ENCODE measurements at places on chromosomes 7 and 10.

DNA sequence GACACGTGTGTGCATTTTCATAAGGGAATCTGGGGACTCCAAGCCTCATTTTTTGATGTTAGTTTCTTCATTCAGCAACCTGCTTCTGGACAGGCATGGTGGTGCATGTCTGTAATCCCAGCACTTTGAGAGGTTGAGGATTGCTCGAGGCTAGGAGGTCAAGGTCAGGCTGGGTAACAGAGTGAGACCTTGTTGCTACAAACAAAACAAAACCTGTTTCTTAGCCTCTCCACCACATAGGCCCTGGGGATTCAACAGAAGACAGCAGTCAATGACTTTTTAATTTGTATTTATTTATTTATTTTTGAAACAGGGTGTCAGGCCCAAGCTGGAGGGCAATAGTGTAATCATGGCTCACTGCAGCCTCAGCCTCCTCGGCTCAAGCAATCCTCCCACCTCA is 6.9 kb upstream of the CYTH3 start:
- no peak for DNase-seq

DNA sequence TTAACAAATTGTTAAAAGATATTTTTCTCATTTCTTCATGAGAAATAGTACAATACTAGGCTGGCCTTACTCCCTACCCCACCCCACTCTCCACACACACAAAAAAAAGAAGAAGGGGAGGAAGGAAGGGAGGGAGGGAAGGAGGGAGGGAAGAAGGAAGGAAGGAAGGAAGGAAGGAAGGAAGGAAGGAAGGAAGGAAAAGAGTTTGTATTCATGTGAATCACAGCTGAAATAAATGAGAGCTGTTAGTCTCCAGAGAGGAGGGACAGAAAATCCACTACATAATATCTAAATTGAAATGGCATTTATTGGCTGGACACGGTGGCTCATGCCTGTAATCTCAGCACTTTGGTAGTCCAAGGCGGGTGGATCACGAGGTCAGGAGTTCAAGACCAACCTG is 57.8 kb downstream of the SEMA3A start:
- DNase-seq, result no peak

- no peak for DNase-seq
Observed at GRCh38 chr7:106201164-106201563, 83.6 kb downstream of the NAMPT start.

DNA sequence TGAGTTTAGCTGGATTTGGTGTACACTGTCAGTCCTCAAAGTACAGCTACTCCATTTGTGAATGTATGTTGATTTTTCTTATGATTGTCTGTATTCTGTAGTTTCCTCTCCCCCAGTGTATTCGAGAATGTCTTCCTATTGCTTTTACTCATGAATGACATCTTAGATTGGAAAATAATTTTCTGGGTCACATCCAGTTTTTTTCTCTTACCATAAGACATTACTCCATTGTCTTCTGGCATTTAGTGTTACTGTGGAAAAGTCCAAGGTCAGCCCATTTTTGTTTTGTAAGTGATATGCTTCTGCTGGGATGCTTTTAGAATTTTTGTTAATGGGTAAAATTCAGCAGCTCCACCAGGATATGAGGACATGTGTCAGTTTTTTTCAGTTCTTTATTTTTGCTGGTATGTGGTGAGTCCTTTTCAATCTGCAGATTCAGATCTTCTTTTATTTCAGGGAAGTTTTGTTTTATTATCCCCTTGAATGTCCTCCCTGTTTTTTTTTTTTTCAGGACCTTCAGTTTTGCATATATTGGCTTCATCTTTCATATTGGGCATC is 33.6 kb downstream of the WAC start:
- no peak for DNase-seq

GRCh38 chr7:50941525-50941924 is 158.8 kb upstream of the GRB10 start:
- no peak for DNase-seq

- DNase-seq, result no peak
Observed at GRCh38 chr10:90674461-90674860, 183.4 kb downstream of the HTR7 start.

GRCh38 chr10:49431426-49431825 is 35.5 kb upstream of the DRGX start:
- DNase-seq, result no peak

DNA sequence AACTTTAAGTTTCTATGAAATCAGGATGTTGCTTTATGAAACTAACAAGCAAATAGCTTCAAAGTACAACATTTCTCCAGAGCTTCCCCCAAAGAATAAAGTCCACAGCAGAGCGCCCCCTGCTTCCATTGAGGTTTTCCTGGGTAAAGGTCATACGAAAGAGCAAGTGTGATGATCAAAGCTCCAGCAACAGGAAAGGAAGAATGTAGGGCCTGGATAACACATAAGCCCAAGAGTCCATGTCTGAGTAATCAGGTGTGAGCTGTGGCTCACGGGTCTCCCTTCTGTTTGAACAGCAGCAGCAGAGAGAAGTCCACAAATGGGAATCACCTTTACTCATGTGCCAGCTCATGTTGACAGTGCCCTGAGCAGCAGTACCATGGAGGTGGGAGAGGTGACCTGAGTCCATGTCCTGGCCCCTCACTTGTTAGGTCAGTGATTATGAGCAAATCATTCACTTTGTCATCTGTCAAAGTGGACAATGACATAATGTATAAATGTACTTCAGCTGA is 50.5 kb downstream of the MRPL32 start:
- DNase-seq, result no peak

- no peak for DNase-seq
Observed at GRCh38 chr7:34759477-34760125, 101.6 kb downstream of the NPSR1 start.

- DNase-seq, result no peak
Observed at GRCh38 chr7:82167558-82168314, 275.8 kb downstream of the CACNA2D1 start.

- no peak for DNase-seq
Observed at GRCh38 chr7:10122551-10123100, 851.0 kb upstream of the PHF14 start.

GRCh38 chr10:67520924-67521520 is 175.0 kb downstream of the CTNNA3 start:
- no peak for DNase-seq

DNA sequence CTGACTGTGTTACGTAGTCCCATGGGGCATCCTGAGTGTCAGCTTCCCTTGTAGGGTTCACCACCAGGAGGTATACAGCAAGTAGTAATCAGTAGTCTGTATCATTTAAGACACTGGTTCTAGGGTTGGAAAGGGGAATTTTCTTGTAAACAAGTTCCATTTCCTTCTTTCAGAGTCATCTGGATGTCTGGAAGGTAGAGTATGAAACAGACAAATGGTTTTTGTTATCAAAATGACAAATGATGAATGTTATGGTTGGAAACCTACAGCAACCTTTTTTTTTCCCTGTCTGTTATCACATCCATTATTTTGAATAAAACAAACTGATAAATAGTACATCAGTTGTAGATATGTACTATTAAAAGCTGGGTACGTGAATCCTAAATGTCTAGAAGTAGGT is 19.1 kb downstream of the SEMA3A start:
- DNase-seq, result no peak

GRCh38 chr10:95646160-95646559 is 10.4 kb downstream of the ALDH18A1 start:
- no peak for DNase-seq

GRCh38 chr7:128932862-128933179 is 4.9 kb upstream of the IRF5 start:
- no peak for DNase-seq

GRCh38 chr7:101964680-101965452 is 147.4 kb downstream of the CUX1 start:
- DNase-seq, result no peak

DNA sequence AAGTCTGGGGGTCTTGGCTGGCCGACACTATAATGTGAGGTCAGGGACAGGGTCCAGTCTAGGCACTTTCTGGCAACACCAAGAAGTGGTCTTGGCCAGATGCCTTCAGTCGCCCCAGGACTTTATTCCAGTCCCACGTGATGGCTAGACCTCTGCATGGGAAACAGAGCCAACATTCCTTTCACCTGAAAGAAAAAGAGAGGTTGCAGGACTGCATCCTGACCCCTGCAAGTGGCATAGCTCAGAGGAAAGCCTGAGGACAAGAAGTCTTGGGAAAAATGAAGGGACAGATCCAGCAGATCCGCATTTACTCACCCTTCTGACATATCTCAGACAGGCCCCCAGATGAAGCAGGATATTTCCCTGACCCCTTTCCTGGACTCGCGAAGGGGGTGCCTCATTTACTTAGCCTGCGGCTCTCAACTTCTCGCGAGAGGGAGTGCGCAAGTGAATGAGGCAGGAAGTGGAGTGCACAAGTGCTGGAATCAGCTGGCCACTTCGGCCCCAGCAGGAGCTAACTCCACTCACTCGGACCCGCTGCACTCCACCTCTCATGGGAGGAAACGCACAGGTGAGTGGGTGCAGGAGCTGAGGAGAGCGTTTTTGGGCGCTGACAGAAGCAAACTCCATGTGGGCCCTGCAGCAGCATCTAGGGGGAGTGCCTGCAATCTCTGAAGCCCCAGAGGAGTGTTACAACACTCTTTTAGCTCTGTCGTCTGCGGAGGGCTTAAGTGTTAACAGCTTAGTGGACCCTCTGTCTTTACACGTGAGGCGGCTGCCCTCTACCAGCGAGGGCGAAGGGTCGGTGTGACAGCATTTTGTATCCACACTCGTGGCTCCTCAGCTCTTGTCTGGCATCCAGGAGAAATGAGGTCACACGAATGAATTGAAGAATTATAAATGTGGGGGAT is 916.2 kb upstream of the GHITM start:
- DNase-seq, result no peak

- no peak for DNase-seq
Observed at GRCh38 chr7:50855526-50855925, 72.8 kb upstream of the GRB10 start.

- no peak for DNase-seq
Observed at GRCh38 chr10:74008212-74008731, 10.4 kb downstream of the VCL start.

- no peak for DNase-seq
Observed at GRCh38 chr10:5036511-5036910, 32.9 kb upstream of the AKR1C2 start.

All from stimulated activated CD4-positive, alpha-beta T cell treated with anti-CD3 and anti-CD28 coated beads, Interleukin-15, amount 100 ng/mL, for 1 hour (primary cell).